ENCODE measurements at places on chromosomes 2 and 18. TPM values are rescaled to one million over a fixed set of nuclear protein-coding genes. Genes with fewer than 3 reads are reported as not detected.

- DNase-seq = no peak
Measured at GRCh38 chr2:70141902-70142589, 48.8 kb downstream of the C2orf42 start.

DNA sequence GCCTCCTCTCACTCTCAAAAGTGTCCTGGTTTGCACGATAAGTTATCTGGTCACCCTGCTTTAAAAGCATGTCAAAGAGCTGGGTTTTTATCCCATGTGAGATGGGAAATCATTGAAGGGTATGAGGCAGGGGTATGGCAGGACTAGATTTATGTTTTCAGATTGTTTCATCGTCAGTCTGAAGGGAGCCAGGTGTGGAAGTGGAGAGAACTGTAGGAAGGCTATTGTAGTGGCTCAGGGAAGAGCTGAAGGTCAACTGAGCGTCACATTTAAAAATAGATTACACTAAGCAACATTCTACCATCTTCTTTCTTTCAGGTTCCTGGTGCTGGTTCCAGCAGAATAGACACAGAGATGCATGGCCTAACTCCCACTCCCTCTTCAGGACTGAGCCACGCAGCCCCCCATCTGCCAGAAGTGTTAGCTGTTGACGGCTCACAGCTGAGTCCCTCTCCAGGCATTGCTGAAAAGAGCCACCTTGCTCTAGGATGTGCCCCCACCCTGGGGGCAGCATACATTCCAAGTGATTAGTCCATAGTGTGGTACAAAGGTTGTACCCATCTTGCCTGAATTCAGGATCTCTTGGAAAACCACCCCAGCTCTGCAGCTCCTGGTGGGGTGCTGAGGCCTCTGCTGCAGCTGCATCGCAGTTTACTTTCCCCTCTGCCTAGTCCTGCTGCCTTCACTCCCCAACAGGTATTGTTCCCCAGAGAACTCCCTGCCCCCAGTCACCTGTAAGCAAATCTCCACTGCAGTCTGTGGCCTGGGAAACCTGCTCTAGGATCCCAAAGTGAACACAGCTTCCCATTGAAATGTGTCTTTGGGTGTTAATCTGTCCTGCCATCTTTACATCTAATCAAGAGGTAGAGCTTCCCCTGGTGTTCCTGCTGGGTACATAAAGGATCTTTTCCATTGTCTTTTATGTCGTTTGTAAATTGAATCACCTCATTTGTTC lies 79.5 kb upstream of the KLF7 start:
- DNase-seq = no peak

Gene GALNT14
- polyA plus RNA-seq = 1.5 TPM

- DNase-seq = no peak
Measured at GRCh38 chr2:232731470-232731869, 34.3 kb downstream of the GIGYF2 start.

All from hindlimb muscle (tissue), 1 donor.